Bronchial epithelial cell (primary cell): ENCODE measurements at places on chromosomes 2 and 18. TPM values are rescaled to one million over a fixed set of nuclear protein-coding genes. Genes with fewer than 3 reads are reported as not detected.

CCDC150 gene
- total RNA-seq, result 2.4 and 3.3 TPM in 2 replicates

ALPP gene
- not detected in 2 replicates for total RNA-seq

TMEM169 gene
- total RNA-seq, result 0.26 and 0.51 TPM in 2 replicates

DUSP19 gene
- total RNA-seq, result under 0.01 and 0.38 TPM in 2 replicates

GALNT14 gene
- 9.2 and 12.4 TPM in 2 replicates for total RNA-seq

LRRTM4 gene
- not detected in 2 replicates for total RNA-seq

MAP3K19 gene
- total RNA-seq, result not detected in 2 replicates

DYNC2LI1 gene
- total RNA-seq, result 8.2 and 12.4 TPM in 2 replicates

MAB21L4 gene
- total RNA-seq, result 0.53 and 5.1 TPM in 2 replicates

ERBB4 gene
- total RNA-seq, result under 0.01 TPM in 2 replicates

FECH gene
- total RNA-seq, result 19.2 and 30.2 TPM in 2 replicates

RAD51AP2 gene
- total RNA-seq, result 0.13 TPM in 1 of 2 replicates, not detected in the other

MTLN gene
- 43.7 and 99.5 TPM in 2 replicates for total RNA-seq

WDR33 gene
- 27.0 and 31.3 TPM in 2 replicates for total RNA-seq

SOWAHC gene
- total RNA-seq, result 48.4 and 63.5 TPM in 2 replicates

CDK15 gene
- 0.26 TPM in 1 of 2 replicates, not detected in the other for total RNA-seq

FBXO48 gene
- total RNA-seq, result 0.26 and 0.64 TPM in 2 replicates

GATA6 gene
- 2.9 and 3.1 TPM in 2 replicates for total RNA-seq

CHST10 gene
- 0.38 and 2.6 TPM in 2 replicates for total RNA-seq

TTN gene
- under 0.01 TPM in 2 replicates for total RNA-seq

ANKRD30B gene
- total RNA-seq, result not detected in 2 replicates

TOGARAM2 gene
- total RNA-seq, result under 0.01 TPM in 1 of 2 replicates, not detected in the other

SCYGR5 gene
- not detected in 2 replicates for total RNA-seq

IL36A gene
- 6.3 and 11.5 TPM in 2 replicates for total RNA-seq
